ENCODE measurements at places on chromosomes 12 and 14. TPM values are rescaled to one million over a fixed set of nuclear protein-coding genes. Genes with fewer than 3 reads are reported as not detected.

The ZDHHC22 gene
- not detected for total RNA-seq

The DNAAF2 gene
- total RNA-seq: 8.3 TPM

The CAPS2 gene
- 2.4 TPM for total RNA-seq

The OAS2 gene
- total RNA-seq: 22.2 TPM

The EPYC gene
- total RNA-seq: not detected

The PFDN5 gene
- 979 TPM for total RNA-seq

The POTEM gene
- not detected for total RNA-seq

The NEDD1 gene
- 41.7 TPM for total RNA-seq

The CRIP2 gene
- 10.8 TPM for total RNA-seq

The MAP3K9 gene
- 7.5 TPM for total RNA-seq

The PAX9 gene
- not detected for total RNA-seq

The P2RX2 gene
- total RNA-seq: 0.10 TPM

The RIC8B gene
- 5.6 TPM for total RNA-seq

The IFT81 gene
- 2.2 TPM for total RNA-seq

The CNTN1 gene
- total RNA-seq: not detected

The TAS2R43 gene
- total RNA-seq: not detected

The SDSL gene
- 2.6 TPM for total RNA-seq

The COX6A1 gene
- total RNA-seq: 138 TPM

The SERPINA9 gene
- total RNA-seq: not detected

The SYT1 gene
- 2.5 TPM for total RNA-seq

The OR11H6 gene
- not detected for total RNA-seq

The PPP4R4 gene
- total RNA-seq: 0.84 TPM

The MANSC4 gene
- total RNA-seq: not detected

The NFE2 gene
- total RNA-seq: 9.4 TPM

The TRHDE gene
- total RNA-seq: 0.21 TPM

The FZD10 gene
- not detected for total RNA-seq

The OR4K14 gene
- not detected for total RNA-seq

The NDRG2 gene
- 9.7 TPM for total RNA-seq

The CFAP54 gene
- 0.21 TPM for total RNA-seq

The MANSC1 gene
- total RNA-seq: 0.31 TPM

The AQP2 gene
- total RNA-seq: not detected

The KIF26A gene
- not detected for total RNA-seq

The SIX1 gene
- not detected for total RNA-seq

The GALNT6 gene
- total RNA-seq: 11.3 TPM

The IL31 gene
- total RNA-seq: not detected

The GUCY2C gene
- not detected for total RNA-seq
